ENCODE measurements at places on chromosomes 7 and 10. TPM values are rescaled to one million over a fixed set of nuclear protein-coding genes. Genes with fewer than 3 reads are reported as not detected.

- H3K27me3 ChIP-seq, result no peaks in the 10 kb centered on the region
- no peak for DNase-seq
- no peak overlapping the region for H3K27ac ChIP-seq
- no peaks in the 10 kb centered on the region for H3K36me3 ChIP-seq
- H3K4me3 ChIP-seq, result no peak overlapping the region
- no peaks in the 10 kb centered on the region for H3K4me1 ChIP-seq
Observed at GRCh38 chr10:90289037-90289436, 568.8 kb downstream of the HTR7 start.

PYROXD2 gene
- 1.7 TPM for polyA plus RNA-seq

STEAP1 gene
- polyA plus RNA-seq, result not detected

DNA sequence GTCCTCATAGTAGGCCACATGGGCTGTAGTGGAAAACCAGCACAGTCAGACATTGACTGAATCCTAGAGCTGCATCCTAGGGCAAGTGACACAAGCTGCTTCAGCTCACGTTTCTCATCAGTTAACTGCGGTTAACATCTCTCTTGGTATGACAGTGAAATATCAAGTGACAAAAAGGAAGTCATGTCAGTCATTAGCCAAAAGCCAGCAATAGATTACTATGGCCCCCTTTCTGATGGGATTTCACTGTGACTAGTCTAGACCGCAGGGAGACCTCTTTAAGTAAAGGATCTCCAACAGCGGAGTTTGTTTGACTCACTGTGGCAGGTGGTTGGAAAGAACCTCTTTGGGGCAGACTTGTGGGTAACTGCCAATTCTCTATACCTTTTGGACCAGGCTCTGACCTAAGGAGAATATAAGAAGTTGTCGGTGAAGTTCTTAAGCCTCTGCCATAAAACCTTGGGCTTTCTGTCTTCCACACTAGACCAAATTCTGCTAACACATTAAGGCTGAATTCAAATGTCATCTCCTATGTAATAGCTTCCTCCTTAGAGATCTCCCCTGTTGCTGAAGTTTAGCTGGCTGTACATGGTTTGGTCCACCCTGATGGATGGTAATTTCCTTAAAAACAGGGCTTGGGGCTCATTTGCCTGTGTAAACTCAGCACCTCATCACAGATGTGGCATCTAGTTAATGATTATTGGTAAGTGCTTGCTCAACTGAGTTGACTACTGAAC lies 115.3 kb downstream of the SGMS1 start:
- peaks cover 81% of the 10 kb centered on the region for H3K4me1 ChIP-seq
- DNase-seq, result peak; percentile 61
- H3K4me3 ChIP-seq, result peak overlapping the region; percentile 29
- peak overlapping the region; percentile 70 for H3K27ac ChIP-seq
- no peaks in the 10 kb centered on the region for H3K36me3 ChIP-seq
- no peaks in the 10 kb centered on the region for H3K27me3 ChIP-seq

DNA sequence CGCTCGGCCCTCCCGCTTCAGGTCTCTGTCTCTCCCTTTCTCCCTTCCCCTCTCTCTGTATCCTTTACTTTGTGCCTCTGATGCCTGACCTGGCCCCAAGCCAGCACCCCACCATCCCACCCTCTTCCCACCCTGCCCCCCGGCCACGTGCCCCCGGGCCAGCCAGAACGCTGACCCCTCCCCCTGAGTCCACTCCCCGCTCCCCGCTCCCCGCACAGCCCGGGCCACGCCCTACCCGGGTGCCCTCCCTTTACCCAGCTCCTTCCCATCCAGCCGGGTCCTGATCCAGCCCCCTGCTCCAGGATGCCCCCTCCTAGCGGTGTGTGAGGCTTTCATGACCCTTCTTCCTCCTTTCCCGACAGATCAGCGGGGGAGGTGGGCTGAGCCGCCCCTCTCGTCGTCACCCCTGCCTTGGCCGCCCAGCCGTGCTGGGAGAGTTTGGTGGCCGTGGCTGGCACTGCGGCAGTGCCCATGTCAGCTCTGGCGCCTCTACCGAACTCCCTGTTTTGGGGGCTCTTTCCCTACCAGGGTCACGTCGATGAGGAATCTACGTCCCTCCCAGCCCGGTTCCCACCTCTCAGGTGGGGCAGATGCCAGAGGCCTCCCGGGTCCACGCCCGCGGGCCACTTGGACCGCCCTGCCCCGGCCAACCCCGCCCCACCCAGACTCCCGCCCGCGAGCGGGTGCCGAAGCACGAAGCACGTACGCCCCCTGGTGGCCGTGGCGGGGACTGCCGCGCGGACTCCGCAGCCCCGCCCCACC lies 127.4 kb downstream of the UBE2H start:
- H3K4me1 ChIP-seq, result peaks cover 19% of the 10 kb centered on the region
- DNase-seq, result peak; percentile 81
- peak overlapping the region; percentile 23 for H3K27ac ChIP-seq
- no peaks in the 10 kb centered on the region for H3K27me3 ChIP-seq

HERPUD2 gene
- 75.2 TPM for polyA plus RNA-seq

DNA sequence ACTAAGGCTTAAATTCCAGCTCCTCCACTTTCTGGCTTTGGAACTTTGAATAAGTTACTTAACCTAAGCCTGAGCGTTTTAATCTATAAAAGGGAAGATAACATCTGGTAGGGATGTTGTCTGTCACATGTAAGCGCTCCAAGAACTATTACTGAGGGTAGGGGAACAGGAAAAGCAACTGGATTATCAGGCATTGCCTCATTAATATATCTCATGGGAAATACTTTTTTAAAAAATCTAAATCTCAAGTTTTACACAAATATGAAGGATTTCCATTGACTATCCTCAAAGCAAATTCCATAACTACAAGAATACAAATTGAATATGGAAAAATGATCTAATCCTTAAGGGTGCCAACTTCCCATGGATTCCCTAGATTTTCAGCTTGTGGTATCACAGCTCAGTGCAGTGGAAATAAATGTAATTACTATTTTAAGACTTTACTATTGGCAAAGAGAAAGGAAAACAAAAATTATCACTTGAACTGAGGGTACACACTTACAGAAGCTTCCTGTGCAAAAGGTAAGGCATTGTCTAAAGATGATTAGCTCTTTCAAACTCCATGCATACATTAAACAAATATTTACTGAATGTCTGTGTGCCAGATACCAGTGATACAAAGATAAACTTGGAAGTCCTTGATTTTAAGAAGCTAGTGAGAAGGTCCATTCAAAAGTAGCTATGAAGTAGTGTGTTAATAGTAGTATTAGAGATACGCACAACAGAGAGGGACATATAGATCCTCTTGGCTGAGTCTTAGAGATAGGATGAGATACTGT lies 38.4 kb downstream of the NT5C2 start:
- no peak overlapping the region for H3K27ac ChIP-seq
- no peaks in the 10 kb centered on the region for H3K27me3 ChIP-seq
- DNase-seq, result no peak
- H3K36me3 ChIP-seq, result peaks cover 15% of the 10 kb centered on the region

CTAGE4 gene
- polyA plus RNA-seq, result not detected

DNA sequence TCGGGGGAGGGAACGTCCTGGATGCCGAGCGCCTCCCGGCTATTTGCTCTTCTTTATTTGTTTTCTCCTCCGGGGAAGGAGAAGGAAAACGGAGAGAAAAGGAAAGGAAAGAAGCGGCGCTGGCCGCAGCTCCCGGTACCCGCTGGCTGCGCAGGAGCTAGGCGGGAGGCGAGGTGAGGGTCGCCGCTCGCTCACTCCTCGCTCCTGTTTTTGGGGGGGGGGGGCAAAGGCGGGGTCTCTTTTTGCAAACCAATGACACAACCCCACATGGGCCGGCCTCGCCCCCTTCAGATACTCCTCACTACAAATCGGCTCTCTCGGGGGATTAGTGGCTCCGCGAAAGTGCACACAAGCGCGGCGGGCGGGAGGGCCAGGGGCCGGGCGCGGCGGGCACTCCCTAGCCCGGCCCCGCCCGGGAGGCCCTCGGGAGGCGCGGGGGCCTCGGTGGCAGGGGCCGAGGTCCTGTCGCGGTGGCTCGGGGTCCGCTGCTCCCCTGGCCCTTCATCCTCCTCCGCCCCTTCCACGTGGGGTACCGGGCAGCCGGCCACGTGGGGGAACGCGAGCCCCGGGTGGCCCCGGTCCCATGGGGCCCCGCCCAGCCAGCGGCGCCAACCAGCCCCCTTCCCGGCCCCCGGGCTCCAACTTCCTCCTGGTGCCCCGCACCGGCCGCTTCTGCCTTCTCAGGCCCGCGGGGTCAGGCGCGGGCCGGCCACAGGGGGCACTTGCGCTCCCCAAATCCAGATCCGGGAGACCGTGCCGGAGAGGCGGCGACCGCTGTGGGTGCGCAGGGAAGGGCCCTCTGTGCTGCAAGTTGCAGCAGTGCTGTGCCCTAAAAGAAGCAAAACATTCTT lies 718 bp upstream of the CTBP2 start:
- no peak overlapping the region for H3K4me3 ChIP-seq
- no peak for DNase-seq
- no peak overlapping the region for H3K27ac ChIP-seq
- H3K27me3 ChIP-seq, result peaks cover 20% of the 10 kb centered on the region
